ENCODE measurements at places on chromosomes 4 and X. TPM values are rescaled to one million over a fixed set of nuclear protein-coding genes. Genes with fewer than 3 reads are reported as not detected.

Gene SRPK3
- polyA plus RNA-seq = not detected

- peak; percentile 78 for DNase-seq
These were observed 25.2 kb upstream of the G3BP2 start for GRCh38 chr4:75698162-75698962.

DNA sequence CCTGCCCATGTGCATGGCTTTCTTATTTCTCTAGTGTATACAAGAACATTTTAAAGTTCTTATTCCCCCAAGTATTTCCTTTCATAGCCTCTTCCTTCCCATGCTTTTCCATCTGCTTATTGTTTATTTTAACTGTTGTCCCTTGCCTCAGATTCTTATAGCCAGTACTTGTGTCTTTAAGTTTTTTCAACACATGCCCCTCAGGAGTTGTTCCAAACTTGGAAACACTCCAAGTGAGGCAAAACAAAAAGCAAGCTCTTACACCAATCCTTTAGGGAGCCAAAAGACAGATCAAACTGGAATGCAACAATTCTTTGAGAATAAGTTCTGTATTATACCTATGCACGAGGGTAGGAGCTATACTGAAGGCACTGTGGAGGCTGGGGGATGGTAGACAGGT, 222.0 kb upstream of the STK26 start:
- no peak for DNase-seq

DNA sequence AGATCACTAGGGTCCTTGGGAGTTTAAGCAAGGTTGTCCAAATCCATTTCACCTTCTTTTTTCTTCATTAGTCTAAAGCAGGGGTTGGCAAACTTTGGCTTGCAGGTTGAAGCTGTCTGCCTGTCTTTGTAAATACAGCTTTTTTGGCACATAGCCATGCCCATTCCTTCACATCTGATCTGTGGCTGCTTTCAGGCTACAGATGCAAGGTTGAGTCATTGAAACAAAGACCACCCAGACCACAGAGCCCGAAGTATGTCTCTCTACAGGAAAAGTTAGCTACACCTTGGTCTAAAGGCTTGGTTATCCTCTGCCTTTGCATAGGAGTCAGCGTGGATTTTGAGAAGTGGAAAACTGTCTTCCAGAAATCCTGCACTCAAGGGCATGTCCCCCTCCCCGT, 238.1 kb upstream of the STS start:
- DNase-seq = no peak

- no peak for DNase-seq
These were observed 1509.6 kb downstream of the ADGRL3 start for GRCh38 chr4:62709618-62710252.

- DNase-seq = no peak
These were observed 22.9 kb upstream of the ANK2 start for GRCh38 chr4:113026556-113026955.

- DNase-seq = no peak
These were observed 329.1 kb downstream of the FBXW7 start for GRCh38 chr4:152206646-152207377.

- no peak for DNase-seq
These were observed 725.0 kb downstream of the CCSER1 start for GRCh38 chr4:90852237-90852636.

GRCh38 chr4:139550724-139551429, 5.1 kb downstream of the SETD7 start:
- DNase-seq = no peak

- no peak for DNase-seq
These were observed 1.2 kb downstream of the RAB33B start for GRCh38 chr4:139455126-139455538.

Gene GLRA2
- polyA plus RNA-seq = not detected

Gene PWWP3B
- not detected for polyA plus RNA-seq

- DNase-seq = no peak
These were observed 17.8 kb downstream of the DKK2 start for GRCh38 chr4:107018344-107018735.

DNA sequence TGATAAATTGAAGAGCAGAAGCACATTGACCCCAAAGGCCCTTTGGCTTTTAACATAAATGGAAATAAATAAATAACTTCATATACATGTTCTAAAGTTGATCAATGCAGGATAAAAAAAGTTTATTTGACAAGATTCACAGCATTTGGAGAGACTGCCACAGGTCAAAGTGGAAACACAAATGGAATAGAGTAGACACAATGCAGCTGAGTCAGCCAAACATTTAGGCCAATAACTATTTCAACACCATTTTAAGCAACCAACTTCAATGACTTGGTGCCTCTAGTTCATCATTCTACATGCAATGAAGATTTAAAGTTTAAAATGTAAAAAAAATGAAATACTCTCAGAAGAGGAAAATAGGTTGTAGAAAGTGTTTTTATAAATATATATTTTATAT, 365.2 kb downstream of the FAT4 start:
- DNase-seq = no peak

Gene KLHL13
- polyA plus RNA-seq = not detected

DNA sequence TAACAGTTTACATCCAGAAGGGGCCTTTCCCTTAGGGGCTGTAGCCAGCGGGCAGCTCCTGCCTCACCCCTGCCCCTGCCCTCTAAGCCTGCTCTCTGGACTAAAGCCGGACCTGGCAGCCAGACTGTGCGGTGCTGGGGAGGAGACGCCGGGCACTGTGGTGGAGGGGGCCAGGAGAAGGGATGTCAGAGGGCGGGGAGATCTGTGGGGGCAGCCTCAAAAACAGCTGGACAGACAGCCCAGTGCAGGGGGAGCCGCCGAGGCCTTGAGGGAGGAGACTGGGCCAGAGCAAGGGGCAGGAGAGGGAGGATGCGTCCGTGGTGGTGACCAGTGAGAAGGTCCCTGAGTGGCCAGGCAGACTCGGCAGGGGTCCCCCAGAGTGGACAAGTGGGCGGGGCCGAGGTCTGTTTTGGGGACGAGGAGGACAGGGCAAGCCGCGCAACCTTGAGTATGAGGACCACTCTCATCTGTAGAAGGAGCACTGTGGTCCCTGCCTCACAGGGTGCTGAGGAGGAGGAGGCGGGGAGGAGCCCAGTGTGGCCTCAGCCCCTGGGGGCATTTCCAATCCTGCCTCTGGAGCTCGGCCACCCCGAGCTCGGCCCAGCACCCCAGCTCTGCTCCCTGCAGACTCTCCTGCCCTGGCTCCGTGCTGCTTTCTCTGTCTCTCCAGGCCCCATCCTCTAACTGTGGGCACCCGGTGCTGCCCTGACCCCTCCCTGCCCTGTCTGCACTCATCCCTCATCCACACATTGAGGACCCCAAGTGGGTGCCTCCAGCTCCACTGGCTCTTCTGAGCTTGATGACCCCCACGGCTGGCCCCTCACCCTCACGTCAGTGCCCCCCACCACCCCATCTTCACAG, 59.2 kb upstream of the NKX1-1 start:
- no peak for DNase-seq

- DNase-seq = no peak
These were observed 28.8 kb downstream of the ATXN3L start for GRCh38 chrX:13290891-13291614.

DNA sequence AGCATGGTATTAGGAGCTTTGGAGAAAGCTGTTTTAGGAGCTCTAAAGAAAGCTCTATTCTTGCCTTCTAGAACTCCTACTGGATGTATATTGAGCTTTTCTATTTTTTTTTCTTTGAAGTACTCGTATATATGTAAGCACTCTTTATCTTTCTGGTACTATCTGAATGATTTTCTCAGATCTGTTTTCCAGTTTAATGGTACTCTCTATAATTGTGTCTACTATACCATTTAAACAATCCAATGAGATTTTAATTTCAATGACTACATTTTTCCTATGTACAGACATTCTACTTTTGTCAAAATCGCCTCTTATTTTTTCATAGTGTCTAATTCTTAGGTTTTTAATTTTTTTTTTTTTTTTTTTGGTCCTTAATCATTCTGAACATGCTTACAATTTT, 328.1 kb downstream of the DCTD start:
- DNase-seq = no peak

DNA sequence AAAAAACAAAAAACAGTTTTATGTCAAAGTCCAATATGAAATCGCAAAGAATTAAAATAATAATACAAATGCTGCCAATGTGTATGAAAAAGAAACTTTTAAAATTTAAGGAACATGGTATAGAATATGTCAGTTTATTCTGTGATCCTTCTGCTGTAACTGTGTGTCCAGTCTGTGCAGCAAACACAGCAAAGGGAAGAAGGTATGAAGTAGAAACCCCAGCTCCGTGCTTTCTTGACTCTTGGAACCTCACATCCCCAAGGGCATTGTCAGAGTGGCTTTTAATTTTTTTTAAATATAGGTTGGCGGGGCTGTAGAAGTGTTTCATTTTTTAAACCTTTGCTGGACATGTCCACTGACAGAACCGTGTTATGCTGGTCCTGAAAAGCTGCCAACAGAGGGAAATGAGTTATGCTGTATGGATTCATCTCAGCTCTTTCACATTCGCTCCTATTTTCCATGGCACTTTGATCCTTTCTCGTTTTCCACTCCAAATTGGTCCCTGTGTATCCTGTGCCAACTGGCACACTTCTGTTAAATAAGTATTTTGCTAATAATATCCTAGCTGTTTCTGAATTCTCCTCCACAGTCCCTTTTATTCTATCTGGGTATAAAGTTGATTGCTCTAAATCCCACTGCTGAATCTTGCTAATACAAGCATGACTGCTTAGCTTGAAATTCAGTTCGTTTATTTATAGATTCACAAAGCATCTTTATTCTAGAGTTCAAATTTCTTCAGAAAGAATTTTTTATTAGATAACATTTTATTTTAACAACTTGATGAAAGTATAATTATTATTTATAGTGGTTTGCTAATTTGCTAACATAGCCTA, 127.0 kb upstream of the DDIT4L start:
- no peak for DNase-seq

Gene BEND2
- not detected for polyA plus RNA-seq

GRCh38 chr4:184392316-184392715, 82.0 kb downstream of the IRF2 start:
- DNase-seq = no peak
